ENCODE measurements at places on chromosomes 1 and 21. TPM values are rescaled to one million over a fixed set of nuclear protein-coding genes. Genes with fewer than 3 reads are reported as not detected.

BTBD8 gene
- total RNA-seq = 1.2 TPM

KCNK2 gene
- total RNA-seq = not detected

DNA sequence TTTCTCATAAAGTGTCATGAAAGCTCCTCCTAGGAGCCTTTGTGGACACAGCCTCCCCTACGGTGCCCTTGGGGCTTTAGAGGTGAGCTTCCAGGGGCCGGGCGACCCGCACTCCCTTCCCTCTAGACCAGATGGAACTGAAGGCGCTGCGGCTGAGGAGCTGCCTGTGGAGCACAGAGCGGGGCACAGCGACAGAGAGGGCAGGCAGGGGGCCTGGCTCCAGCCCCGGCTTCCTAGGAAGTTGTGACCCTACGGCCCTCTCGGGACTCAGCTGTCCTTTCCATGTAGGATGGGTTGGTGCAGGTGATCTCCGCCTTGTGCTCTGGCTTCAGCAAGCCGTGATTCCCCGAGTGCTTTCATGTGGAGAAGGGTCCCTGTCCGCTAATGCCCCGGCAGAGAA is 23.6 kb upstream of the NEK2 start:
- no peak overlapping the region for H3K27ac ChIP-seq
- H3K4me1 ChIP-seq = peaks cover 16% of the 10 kb centered on the region
- DNase-seq = no peak
- no peaks in the 10 kb centered on the region for H3K27me3 ChIP-seq

GJB3 gene
- not detected for total RNA-seq

SASS6 gene
- 13.1 TPM for total RNA-seq

PPIAL4G gene
- 0.44 TPM for total RNA-seq

DNA sequence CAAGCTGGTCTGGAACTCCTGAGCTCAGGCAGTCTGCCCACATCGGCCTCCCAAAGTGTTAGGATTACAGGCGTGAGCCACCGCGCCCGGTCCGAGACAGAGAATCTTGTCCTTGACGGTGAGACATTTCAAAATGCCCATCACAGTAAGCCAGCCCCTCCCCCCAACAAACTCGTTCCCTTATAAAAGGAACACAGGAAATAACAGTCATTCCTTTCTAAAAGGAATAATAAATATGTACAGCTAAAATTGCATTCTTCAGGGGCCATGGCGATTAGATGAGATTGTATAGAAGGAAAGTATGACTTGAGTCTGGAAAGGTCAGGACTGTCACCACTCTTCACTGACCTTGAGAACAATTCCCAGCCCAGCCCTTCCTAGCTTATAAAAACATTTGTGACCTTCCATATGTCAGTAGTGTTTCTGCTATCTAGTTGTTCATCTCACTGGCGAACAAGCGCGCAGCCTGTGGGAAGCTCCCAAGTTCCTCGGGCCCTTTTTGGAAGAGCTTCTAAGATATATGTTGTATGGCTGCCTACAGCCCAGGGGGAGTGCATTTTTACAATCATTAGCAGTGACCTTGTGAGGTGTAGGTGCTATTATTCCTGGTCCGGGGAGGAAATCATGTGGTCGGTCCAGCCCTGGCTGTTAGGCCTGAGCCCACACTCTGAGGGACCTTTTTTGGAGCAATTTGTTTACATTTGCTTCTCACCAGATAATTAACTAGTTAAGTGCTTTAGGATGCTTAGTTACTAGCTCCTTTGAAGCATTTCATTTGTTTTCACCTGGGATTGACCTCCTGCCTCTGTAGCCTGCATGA is 8.7 kb downstream of the SZRD1 start:
- no peak overlapping the region for H3K27ac ChIP-seq
- no peak overlapping the region for H3K4me3 ChIP-seq
- no peaks in the 10 kb centered on the region for H3K27me3 ChIP-seq
- peaks cover 73% of the 10 kb centered on the region for H3K4me1 ChIP-seq
- no peak for DNase-seq
